ENCODE measurements at places on chromosomes 4 and X.

DNA sequence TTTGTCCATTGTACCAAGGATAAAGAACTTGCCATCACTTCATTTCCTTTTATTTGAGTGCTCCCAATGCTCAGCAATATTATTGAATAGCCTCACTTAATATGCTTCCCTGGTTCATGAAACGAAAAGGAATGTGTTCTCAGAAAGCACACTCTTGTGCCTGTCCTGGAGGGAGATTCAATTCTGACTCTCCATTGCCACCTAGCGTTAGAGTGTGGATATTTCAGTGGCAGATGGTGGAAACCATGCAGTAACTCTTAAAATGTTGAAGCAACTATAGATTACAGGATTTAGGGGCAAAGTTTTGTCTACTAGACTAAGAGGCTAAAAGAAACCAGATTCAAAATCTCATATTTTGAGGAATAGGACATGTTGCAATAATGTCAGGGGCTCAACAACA is 36.0 kb downstream of the GAB3 start:
- no peak for DNase-seq

DNA sequence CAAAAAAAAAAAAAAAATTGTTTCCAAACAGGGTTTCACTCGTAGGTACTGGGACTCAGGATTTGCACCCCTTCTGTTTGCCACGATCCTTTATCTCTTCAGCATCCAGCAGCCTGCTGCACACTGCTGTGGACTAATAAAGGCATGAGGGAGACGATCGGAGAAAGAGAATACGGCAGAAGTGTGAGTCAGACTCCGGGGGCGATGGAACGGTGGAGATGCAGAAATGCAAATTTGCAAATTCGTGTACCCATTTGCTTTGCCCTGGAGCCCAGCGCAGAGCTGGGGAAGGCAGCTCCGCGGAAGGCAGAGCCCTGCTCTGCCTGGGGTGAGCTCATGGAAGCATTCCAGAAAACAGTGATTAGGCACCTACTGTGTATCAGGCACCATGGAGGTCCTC is 270.3 kb downstream of the ASMT start:
- DNase-seq = no peak

DNA sequence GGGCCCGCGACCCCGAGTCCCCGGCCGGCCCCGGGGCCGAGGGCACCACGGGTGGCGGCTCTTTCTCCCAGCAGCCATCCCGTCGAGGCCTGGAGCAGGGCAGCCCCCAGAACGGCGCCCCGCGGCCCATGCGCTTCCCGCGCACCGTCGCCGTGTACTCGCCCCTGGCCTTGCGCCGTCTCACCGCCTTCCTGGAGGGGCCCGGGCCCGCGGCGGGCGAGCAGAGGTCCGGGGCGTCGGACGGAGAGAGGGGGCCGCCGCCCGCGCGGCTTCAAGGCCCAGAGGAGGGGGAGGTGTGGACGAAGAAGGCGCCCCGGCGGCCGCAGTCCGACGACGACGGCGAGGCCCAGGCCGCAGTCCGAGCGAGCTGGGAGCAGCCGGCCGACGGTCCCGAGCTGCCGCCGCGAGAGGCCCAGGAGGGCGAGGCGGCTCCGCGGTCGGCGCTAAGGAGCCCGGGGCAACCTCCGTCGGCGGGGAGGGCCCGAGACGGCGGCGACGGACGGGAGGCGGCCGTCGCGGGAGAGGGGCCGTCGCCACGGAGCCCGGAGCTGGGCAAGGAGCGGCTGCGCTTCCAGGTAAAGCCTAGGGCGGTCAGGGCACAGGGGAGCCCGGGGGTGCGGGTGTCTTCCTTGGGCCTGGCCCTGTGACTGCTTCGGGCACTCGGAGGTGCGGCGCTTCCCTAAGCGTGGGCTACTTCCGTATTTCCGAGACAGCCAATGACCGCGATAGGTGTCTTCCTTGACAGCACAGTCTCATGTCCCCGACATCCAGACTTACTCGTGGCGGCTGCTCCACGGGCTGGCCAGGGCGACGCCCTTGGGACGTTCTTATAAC is 845 bp downstream of the ZAR1 start:
- no peak for DNase-seq

DNA sequence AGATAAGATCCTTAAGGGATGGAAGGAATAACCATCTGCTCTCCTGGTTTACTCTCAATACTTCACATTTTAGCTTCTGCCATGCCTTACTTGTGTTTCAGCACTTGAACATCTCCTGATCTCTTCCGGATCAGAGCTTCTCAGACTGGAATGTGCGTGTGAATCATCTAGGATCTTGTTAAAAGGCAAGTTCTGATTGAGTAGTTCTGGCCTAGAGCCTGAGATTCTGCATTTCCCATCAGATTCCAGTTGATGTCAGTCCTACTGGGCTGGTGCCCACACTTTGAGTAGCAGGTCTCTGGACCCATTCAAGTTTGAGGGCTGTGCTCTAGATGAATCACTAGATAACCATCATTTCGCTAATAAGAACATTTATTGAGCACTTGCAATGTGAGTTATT is 20.0 kb downstream of the NDP start:
- DNase-seq = no peak

GRCh38 chr4:40340030-40340429 is 4.9 kb downstream of the CHRNA9 start:
- DNase-seq = no peak

DNA sequence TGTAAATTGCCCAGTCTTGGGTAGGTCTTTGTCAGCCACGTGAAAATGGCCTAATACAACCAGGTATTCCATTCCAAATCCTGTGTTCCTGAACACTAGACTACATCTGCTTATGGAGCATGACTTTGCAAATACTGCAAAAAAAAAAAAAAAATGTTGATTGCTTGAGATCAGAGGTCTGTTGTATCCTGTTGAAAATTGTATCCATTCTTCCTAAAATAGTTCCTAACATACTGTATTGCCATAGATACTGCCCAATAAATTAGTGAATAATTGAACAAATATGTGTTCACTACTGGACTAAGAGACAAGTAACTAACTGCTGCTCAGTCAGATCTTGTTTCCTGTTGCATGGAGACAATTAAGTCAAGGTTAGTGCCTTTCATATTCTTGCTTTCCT is 164.3 kb upstream of the PABPC4L start:
- no peak for DNase-seq

GRCh38 chr4:62243895-62244294 is 1043.8 kb downstream of the ADGRL3 start:
- DNase-seq = no peak

DNA sequence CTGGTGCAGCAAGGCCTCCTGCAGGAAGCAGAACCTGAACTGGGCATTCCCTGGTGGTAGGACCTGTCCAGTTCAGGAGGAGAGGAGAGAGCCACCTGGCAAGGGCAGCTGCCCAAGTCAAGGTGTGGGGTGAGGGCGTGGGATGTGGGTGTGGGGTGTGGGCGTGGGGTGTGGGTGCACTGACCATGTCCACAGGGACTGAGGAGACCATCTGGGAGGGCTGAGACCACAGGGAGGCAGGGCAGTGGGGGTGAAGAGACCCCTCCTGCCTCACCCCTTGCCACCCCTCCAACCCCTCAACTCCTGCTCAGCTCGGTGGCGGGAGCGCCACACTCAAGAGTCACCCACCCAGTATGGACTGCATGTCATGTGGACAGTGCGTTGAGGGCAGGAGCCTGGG is 117.9 kb downstream of the CPZ start:
- no peak for DNase-seq

DNA sequence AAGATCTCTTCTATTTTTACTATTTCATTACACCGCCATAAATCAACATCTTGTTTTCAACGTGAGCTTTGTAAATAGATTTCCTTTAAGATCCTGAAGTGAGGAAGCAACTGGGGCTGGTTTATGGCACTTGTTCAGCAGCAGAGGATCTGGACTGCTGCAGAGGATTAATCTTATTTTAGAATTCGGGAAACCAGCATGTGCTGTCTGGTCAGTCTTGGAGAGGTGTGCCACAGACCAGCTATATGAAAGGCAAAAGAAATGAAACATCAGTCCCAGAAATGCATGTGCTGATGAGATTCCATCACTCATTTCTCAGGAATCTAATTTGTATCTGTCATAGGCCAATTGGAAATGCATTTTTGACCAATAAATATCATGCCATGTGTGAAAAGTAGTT is 23.4 kb downstream of the PRDM8 start:
- no peak for DNase-seq

GRCh38 chr4:83372931-83373330 is 38.3 kb upstream of the HPSE start:
- no peak for DNase-seq

GRCh38 chrX:111483881-111484280 is 27.6 kb upstream of the SERTM2 start:
- DNase-seq = no peak

DNA sequence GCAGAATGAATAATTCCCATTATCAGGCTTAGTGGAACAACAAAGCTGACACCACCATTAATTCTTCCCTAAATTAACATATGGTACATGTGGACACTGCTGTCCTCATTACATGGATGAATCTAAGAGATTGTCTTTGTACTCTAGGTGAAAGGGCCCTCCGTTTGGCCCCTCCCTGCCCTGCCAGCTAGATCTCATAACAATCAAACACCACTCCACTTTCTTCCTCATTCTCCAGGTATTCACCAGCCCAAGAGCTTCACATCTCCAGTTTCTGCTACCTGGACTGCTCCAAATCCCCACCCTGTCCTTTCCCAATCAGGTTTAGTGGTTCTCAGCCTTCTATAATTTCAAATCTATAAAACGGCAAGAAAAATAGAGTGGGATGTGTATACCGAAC is 3.8 kb downstream of the HSD17B11 start:
- no peak for DNase-seq

GRCh38 chrX:11336201-11336600 is 43.0 kb downstream of the AMELX start:
- DNase-seq = no peak

DNA sequence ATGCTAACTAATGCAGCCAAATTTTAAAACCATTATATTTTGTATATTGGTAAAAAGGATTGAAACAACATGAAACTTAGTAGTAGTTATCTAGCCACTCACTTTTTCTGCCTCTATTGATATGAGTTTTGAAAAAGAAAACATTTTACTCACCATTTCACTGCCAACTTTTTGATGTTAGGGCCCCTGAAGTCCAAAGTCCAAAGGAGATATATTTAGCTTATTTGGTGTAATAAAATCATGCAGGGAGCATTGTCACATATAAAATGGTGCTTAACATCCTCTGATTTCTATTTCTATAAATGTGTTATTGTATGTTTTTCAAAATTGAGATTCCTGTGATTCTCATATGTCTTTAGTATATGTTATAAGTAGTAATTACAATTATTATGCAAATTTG is 24.5 kb upstream of the CXCL3 start:
- DNase-seq = no peak

DNA sequence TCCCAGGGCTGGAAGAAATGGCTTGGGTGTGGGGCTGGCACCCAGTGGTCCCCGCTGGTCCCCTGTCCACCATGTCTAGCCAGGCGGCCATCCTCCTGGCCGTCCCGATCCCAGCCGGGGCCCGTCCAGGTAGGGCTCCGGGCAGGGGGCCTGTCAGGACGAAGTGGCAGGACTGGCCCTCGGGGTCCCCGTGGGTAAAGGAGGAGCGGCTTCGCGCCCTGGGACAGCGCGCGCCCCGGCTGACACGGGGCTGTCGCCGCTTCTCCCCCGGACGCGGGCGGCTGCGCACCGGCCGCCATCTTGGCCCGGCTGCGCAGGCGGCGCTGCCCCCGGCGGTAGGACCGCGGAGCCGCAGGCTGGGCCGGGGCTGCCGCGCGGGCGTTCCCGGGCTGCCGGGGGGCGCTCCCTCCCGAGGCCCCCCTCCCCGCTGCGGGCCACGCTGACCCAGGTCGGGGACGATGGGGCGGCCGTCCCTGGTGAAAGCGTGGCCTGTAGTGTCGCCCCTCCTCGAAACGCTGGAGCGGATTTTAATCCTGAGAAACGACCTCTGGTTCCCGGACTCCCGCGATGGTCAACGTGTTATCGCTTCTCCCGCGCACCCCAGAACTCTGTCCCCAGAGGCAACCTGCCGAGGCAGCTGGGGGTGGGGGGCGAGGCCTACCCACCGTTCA is 60.4 kb upstream of the BCOR start:
- no peak for DNase-seq

Measured in right renal pelvis (tissue), 4 donors.